ENCODE measurements at places on chromosomes 4 and X.

- peak; percentile 61 for DNase-seq
These were observed 51.5 kb downstream of the SPATA18 start for GRCh38 chr4:52102587-52102986.

DNA sequence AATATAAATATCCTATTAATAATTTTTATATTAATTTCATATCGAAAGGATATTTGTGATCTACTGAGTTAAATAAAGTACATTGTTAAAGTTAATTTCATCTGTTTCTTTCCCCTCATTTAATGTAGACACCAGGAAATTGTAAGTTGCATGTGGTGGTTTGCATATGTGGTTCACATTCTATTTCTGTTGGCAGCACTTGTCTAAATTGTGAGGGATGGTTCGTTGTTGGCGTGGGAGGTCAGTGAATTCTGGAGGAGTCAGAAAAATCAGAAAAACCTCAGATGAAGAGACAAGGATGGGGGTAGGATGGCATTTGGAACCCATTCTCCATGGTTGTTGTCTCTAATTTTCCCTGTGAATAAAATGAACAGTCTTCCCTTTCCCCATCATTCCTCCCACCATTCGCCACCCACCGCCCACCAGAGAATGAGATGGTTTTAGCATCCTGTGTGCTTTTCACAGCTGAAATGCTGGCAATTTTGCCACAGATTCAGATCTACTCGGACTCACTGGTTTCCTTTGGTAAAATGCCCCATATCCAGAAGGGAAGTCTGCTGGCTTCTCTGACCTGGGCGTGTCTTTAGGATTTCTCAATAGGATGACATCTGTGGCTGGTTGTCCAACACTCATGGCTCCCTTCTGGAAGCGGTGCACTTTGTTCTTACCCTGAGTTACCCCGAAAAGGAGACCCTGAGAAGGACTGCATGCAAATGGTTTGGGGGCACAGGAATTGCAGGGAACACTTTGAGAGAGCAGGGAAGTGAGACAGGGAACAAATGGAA lies 52.3 kb downstream of the LGI2 start:
- DNase-seq: no peak

GRCh38 chr4:3747581-3747904 lies 18.6 kb upstream of the ADRA2C start:
- DNase-seq: no peak

DNA sequence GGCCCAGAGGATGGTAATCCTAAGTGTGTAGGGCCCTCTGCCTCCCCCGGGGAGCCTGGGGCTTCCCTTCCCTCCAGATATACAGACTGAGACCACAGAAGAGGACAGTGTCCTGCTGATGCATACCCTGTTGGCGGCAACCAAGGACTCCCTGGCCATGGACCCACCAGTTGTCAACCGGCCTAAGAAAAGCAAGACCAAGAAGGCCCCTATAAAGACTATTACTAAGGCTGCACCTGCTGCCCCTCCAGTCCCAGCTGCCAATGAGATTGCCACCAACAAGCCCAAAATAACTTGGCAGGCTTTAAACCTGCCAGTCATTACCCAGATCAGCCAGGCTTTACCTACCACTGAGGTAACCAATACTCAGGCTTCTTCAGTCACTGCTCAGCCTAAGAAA lies 1.9 kb downstream of the TRO start:
- no peak for DNase-seq

All from renal cortical epithelial cell (primary cell).